ENCODE measurements at places on chromosomes 13 and 19.

GRCh38 chr13:38787550-38787949, 100.7 kb downstream of the FREM2 start:
- no peak for DNase-seq

- DNase-seq, result peak; percentile 44
These were observed 117.4 kb downstream of the ESD start for GRCh38 chr13:46679369-46680120.

DNA sequence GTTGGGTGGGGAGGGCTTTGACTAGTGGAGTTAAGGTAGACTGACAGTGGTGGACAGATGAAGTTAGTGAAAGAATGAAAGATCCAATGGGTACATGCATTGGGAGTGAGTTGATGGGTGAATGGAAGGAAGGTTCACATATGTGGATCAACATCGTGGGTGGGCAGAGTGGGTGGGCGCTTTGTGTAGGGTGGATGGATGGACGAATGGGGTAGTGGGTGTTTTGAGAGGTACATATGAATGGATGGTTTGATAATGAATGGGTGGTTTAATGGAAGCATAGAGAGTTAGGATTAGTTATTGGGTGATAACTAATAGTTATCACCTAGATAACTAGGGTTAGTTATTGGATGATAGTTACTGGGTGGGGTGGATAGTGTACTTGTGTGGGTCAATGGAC, 11.5 kb downstream of the ZSWIM4 start:
- no peak for DNase-seq

DNA sequence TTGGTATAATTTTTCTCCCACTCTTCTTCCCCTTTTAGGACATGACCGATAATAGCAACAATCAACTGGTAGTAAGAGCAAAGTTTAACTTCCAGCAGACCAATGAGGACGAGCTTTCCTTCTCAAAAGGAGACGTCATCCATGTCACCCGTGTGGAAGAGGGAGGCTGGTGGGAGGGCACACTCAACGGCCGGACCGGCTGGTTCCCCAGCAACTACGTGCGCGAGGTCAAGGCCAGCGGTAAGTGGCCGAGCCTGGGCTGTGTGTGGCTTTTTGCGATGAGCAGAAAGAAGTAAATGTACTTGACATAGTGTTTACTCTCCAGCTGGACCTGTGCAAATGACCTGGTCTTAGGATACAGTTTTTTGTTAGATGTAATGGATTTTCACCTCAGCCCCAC, 102.5 kb downstream of the ARHGEF7 start:
- no peak for DNase-seq

- no peak for DNase-seq
These were observed 15.4 kb upstream of the MATK start for GRCh38 chr19:3801412-3802096.

GRCh38 chr19:30144242-30144758, 202.3 kb downstream of the URI1 start:
- no peak for DNase-seq

- no peak for DNase-seq
These were observed 1.3 kb upstream of the GJB2 start for GRCh38 chr13:20193907-20194631.

DNA sequence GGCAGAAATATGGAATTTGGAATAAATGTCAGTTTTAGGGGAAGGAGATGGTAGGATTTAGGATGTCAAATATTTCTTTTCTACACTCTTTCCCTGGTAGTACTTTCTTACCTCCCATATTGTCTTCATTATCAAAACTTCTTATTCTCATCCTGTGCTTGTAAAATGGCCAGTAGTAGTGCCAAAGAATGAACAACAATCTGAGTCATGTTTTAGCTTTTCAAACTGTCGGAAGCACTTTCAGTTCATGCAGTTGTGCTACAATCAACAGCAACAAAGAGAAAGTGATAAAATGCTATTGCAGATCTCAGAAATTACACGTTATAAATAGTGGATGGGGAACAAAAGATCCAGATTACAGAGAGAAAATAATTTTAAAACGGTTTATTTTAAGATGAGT, 193.7 kb upstream of the RXFP2 start:
- DNase-seq, result peak; percentile 44

- no peak for DNase-seq
These were observed 12.7 kb downstream of the MED25 start for GRCh38 chr19:49830766-49831165.

GRCh38 chr13:93227280-93227877, 772 bp downstream of the GPC6 start:
- no peak for DNase-seq

DNA sequence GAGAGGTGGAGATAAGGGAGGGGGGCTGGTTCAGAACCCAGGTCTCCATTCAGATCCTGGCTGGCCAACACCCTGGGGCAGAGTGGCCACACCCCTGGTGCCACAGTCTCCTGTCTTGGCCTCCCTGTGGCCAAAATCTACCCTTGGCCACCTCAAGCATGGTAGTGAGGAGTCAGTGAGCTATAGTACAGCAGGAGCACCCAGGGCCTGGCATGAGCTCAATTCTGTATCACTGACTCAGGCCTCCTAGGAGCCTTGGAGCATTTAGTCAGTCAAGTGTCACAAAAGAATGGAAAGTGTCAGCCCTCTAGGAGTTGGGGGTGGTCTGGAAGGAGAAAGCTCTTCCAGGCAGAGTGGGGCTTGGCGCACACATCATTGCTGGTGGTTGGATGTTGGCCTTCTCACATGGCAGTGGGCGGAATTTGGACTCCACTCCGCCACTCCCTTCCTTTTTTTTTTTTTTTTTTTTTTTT, 6.6 kb upstream of the CD79A start:
- DNase-seq, result no peak

- no peak for DNase-seq
These were observed 79.5 kb upstream of the ZNF835 start for GRCh38 chr19:56751078-56751489.

GRCh38 chr19:44927746-44928145, 13.3 kb downstream of the APOC1 start:
- DNase-seq, result no peak

GRCh38 chr19:45215391-45216191, 29.6 kb downstream of the EXOC3L2 start:
- no peak for DNase-seq

DNA sequence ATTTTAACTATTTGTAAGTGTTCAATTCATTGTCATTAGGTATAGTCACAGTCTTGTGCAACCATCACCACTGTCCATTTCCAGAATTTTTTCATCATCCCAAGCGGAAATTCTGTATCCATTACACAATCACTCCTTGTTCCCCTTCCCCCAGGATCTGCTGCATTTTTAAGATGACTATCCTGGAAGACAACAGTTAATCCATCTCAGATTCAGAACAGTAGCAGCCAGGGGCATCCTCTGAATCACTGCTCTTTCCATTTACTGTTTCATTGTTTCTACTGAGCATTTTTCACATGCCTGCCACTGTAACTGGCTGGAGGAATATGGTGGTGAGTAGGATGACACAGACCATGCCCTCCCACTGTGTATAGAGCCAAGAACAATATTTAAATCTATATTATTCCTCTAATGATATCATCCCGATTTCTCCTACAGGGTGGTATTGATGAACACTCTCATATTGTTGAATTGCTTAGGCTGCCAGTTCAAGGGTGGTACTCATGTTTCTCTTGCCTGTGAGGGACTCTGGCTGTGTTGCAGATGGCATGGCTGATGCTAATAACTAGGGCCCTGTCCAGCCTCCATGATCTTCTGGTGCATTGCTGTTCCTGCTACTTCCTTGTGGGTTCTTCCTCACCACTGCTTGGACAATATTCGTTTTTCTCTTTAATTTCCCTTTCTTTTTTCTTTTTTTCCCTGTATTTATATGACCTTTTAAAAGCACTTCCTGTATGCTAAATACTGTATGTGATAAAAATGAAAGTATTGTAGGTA, 59.0 kb downstream of the WDFY2 start:
- DNase-seq, result peak; percentile 94

DNA sequence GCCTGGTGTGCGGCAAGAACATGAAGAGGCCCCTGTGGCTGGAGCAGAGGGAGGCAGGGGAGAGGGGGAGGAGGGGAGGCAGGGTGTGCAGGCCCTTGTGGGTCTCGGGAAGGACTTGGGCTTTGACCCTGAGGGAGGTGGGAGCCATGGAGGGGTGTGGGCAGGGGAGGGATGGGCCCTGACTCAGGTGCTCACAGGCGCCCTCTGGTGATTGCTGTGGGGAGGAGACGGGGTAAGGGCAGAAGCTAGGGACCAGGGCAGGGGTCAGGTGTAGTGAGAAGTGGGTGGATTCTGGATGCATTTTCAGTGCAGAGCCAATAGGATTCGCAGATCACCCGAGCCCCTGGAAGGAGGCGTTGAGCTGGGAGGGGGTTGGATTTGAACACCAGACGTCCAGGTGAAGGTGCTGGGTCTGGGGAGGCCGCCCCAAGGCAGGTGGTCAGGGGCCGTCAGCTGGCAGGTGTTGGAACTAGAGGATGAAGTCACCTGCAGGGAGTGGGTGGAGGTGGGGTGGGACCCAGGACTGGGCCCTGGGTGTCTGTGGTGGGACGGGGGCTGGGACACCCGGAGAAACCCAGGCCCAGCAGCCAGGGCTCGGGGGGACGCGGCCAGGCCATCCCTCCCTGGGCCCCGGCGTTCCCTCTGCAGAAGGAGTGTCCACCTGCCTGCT, 185.4 kb downstream of the KDM4B start:
- DNase-seq, result no peak

GRCh38 chr19:50325310-50326100, 3.7 kb downstream of the KCNC3 start:
- DNase-seq, result no peak

- no peak for DNase-seq
These were observed 813 bp upstream of the ZNF296 start for GRCh38 chr19:45076851-45077730.

GRCh38 chr13:33865945-33866344, 48.0 kb downstream of the RFC3 start:
- DNase-seq, result no peak

DNA sequence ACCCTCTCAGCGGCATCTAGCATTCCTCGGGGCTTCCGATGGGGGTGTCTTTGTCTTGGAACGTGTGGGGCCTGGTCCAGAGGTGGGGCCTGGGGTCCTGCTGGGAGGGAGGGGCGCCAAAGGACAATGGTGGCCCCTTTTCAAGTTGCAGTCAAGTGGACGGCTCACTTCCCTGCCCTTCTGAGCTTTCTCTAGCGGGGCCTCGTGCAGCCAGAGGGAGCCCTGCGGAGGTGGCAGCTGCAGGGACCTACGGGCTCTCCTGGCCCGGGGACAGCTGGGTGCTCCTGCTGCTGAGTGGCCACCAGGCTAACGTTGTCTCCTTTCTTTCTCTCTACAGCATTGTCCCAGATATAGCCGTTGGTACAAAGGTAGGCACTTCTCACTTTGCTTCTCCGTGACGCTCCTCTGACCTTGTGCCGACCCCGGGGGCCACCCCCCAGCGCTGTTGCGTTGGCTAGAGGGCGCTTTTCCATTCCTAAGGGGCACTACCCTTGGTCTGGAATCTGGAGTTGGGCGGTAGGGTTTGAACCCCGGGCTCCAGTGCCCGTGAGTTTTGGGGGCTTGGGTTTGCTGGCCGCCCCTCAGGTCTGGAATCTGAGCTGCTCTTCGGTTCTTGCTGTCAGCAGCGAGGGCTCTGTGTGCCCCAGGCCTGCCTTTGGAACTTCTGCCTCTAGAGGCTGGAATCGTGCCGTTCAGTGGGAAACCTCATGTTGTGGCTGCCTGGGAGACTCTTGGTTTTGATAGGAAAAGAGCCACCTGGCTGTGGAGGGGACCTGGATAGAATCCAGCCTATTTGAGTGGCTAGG, 2.0 kb downstream of the PTBP1 start:
- no peak for DNase-seq

- DNase-seq, result no peak
These were observed 19.8 kb downstream of the UQCRFS1 start for GRCh38 chr19:29193155-29193554.

GRCh38 chr19:18401580-18402112, 4.2 kb upstream of the LRRC25 start:
- no peak for DNase-seq

GRCh38 chr19:11377237-11377636, 2.8 kb downstream of the SWSAP1 start:
- DNase-seq, result peak; percentile 78

- DNase-seq, result no peak
These were observed 35.8 kb upstream of the FXYD3 start for GRCh38 chr19:35079826-35080225.

GRCh38 chr19:18672606-18673337, 10.7 kb upstream of the CRTC1 start:
- DNase-seq, result no peak

DNA sequence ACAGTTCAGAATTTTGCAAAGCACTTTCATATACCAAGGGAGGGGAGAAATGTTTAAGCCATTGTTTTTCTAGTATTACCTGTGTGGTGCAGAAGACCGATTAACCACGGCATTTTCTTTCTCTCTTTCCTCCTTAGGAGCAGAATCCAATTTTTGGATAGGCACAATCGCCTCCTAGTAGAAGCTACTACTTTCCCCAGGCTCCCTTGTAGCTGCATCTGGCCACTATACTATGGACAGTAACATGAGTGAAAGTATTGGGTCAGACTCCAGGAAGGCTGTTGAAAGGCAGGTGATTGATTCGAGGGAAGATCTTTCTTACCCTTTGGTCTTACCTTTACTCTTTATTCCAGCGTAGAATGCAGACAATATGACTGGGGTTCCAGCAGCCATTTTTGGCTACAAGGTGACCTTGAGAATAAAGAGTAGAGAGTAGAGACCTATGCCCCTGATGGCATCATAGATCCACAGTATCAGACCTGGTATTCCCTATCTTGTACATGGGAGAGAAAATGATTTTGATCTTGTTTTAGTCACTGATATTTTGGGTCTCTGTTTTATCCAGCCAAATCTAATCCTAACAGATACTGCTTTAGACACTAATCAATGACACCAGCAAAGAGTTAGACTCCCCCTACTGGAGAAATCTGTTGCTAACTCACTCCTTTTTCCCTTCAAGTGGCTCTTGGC, 77.0 kb downstream of the LRRC63 start:
- no peak for DNase-seq

- no peak for DNase-seq
These were observed 14.3 kb downstream of the TNNT1 start for GRCh38 chr19:55134736-55135135.

- DNase-seq, result no peak
These were observed 133.2 kb upstream of the SLITRK5 start for GRCh38 chr13:87537951-87538350.

DNA sequence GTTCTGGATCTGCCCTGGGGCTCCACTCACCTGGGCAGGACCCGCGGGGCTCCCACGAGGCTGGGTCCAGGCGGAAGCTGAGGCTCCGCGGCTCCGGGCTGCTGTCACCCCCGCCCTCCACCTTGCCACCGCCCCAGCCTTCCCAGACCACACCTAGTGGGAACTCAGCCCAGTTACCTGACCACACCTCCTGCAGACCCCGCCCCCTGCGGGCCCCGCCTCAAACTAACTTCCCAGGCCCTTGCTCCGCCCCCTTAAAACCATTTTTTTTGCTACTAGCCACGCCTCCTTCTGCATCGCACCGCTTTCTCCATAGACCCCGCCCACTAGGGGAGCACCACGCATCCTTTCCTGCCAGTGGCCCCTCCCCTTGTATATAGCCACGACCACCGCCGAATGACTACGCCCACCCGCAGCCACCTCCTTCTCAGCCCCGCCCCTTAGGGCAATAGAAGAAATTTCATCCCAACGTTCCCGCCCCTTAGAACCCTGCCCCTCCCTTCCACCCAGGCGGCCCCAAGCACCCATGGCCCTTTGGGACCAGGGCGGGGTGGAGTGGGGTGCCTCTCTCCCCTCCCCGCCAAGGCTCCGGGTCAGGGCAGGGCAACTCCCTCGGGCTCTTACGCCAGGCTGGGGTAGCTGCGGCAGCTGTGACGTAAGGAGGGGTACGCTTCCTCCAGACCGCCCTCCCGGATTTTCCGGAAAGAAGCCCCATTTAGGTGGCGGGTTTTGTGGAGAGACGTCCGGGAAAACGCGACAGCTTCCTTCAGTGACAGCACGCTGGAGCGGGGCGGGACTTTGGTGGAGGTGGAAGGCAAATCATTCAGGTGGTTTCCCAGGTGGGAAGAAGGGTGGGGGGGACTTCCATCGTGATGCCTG, at the start of gene SH2D3A:
Gene SH2D3A, minus strand, starts transcription at position 79 of the 879 bp plus-strand sequence. CDS start 3,687 bp downstream, outside the sequence.
- DNase-seq, result no peak
